ENCODE measurements at places on chromosomes 6 and 20. TPM values are rescaled to one million over a fixed set of nuclear protein-coding genes. Genes with fewer than 3 reads are reported as not detected.

DNA sequence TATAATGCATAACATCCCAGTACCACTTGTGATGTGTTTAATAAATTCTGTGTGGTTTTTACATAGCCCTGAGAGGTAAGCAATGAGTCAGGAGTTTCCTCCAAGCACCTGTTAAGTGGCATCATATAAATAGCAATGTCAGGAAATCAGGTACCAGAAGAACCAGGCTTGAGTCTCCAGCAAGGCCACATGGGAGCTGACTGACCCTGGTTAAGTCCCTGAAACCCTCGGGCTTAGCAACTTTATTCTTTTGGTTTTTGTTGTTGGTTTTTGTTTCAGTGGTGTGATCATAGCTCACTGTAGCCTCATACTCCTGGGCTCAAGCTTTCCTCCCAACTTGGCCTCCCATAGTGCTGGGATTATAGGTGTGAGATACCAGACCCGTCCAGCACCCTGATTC is 70.0 kb downstream of the PTPRT start:
- H3K4me3 ChIP-seq: no peak overlapping the region
- no peaks in the 10 kb centered on the region for H3K27me3 ChIP-seq
- no peaks in the 10 kb centered on the region for H3K4me1 ChIP-seq
- H3K27ac ChIP-seq: no peak overlapping the region

- no peaks in the 10 kb centered on the region for H3K27me3 ChIP-seq
- no peak for DNase-seq
- H3K4me3 ChIP-seq: no peak within 1 kb of the TSS
- no peaks in the 10 kb centered on the region for H3K4me1 ChIP-seq
These were observed at the start of gene WFDC8 for GRCh38 chr20:45579184-45579583. Gene WFDC8, minus strand, starts transcription at chr20:45579284. Its CDS starts 37 bp downstream, at chr20:45579247.

GRCh38 chr6:130467146-130468050 is 101.6 kb downstream of the TMEM200A start:
- H3K27me3 ChIP-seq: no peaks in the 10 kb centered on the region
- no peaks in the 10 kb centered on the region for H3K4me1 ChIP-seq
- DNase-seq: no peak
- no peaks in the 10 kb centered on the region for H3K36me3 ChIP-seq

- no peaks in the 10 kb centered on the region for H3K4me1 ChIP-seq
- no peaks in the 10 kb centered on the region for H3K36me3 ChIP-seq
- no peaks in the 10 kb centered on the region for H3K27me3 ChIP-seq
- H3K27ac ChIP-seq: no peak overlapping the region
- DNase-seq: no peak
These were observed 553.5 kb downstream of the PKHD1 start for GRCh38 chr6:51533962-51534361.

DNA sequence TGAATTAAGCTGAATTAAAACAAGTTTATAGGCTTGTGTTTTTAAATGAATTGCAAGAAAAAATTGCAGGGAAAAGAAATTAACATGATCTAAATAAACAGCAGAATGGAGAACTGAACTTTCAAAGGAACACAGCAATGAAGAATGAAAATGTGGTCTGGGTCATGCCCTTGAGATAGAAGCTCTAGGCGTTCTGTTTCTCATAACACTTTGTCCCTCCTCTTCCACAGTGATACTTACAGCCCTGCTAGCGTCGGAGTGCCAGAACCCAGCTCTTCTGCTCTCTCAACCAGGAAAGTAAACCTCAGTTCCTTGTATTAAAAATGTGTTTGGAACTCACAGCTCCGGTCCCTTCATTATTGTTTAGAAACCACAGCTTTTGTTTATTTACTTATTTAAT is 11.4 kb downstream of the HMGCLL1 start:
- DNase-seq: no peak
- H3K4me1 ChIP-seq: no peaks in the 10 kb centered on the region
- no peaks in the 10 kb centered on the region for H3K27me3 ChIP-seq
- no peak overlapping the region for H3K27ac ChIP-seq

DNA sequence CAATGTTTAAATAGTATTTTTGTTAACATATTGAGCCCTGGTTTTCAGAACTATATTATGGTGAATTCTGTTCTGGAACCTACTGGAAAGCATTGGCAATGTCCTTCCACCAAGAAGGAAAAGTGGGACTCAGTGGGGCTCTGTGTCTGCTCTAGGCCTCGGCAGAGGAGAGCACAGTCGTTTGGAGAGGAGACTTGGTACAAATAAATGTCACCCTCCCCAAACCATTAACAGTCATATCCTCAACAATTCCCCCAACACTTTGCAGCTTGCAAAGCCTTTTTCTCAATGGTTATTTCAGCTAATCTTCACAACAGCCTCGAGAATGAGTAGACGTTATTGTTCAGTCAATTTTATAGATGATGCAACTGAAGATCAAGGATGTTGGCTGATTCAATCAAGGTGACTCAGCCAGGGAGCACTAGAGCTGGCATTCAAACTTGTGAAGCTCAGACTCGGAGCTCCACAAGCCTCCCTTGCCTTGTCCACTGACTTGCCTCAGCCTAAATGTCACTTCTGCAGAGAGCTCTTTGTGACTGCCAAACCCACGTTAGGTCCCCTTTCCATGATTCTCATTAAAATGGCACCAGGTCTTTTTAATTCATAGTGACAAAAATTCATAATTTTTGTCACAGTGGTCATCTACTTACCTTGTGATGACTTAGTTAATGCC is 60.6 kb downstream of the TOX2 start:
- DNase-seq: no peak
- no peaks in the 10 kb centered on the region for H3K27me3 ChIP-seq
- H3K27ac ChIP-seq: no peak overlapping the region
- no peaks in the 10 kb centered on the region for H3K36me3 ChIP-seq

GRCh38 chr6:42314571-42315258 is 97.1 kb upstream of the MRPS10 start:
- no peak for DNase-seq
- H3K27ac ChIP-seq: no peak overlapping the region
- no peaks in the 10 kb centered on the region for H3K4me1 ChIP-seq
- no peak overlapping the region for H3K4me3 ChIP-seq

DNA sequence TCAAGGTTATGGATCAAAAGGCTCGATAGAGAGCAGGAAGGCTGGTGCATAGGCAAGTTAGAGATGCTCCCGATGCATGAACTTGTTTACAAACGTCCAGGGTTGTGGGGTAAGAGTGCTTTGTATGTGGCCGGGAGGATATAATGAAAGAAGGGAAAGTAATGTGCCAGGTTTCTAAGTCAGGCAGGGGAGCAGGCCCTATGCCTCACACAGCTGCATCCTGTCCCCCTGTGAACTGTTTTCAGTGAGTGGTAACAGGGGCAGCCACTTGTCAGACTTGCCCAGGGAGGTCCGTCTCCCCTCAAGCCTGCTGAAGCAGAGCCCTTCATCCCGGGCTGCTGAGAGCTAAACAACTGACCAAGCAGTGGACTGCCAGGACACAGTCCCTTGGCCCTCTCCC is 19.4 kb downstream of the KCNK5 start:
- no peaks in the 10 kb centered on the region for H3K36me3 ChIP-seq
- H3K27me3 ChIP-seq: no peaks in the 10 kb centered on the region
- peaks cover 93% of the 10 kb centered on the region for H3K4me1 ChIP-seq
- no peak overlapping the region for H3K4me3 ChIP-seq
- peak overlapping the region; percentile 69 for H3K27ac ChIP-seq

DNA sequence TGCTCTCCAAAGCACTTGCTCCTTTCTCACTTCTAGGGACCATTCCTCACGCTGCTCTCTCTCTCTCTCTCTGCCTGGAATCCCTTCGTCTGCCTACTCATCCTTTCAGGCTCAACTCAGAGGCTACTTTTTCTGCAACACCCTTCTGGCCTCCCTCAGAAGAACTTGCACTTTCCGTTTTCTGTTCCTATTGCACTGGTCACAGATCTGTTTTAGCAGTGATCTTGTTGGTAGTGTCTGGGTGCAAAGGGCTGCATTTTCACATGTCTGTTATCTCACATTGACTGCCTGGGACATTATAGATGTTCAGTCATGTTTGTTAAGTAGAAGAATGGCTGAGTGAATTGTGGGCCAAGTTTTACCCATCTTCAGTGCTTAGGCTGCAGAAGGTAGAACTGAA is 63.5 kb downstream of the RIN2 start:
- no peaks in the 10 kb centered on the region for H3K27me3 ChIP-seq
- DNase-seq: no peak
- H3K4me3 ChIP-seq: no peak overlapping the region
- no peaks in the 10 kb centered on the region for H3K36me3 ChIP-seq
- H3K27ac ChIP-seq: no peak overlapping the region

GRCh38 chr20:34222208-34222607 is 19.0 kb upstream of the ASIP start:
- H3K27me3 ChIP-seq: no peaks in the 10 kb centered on the region
- H3K4me1 ChIP-seq: no peaks in the 10 kb centered on the region
- no peak for DNase-seq
- no peak overlapping the region for H3K27ac ChIP-seq
- no peak overlapping the region for H3K4me3 ChIP-seq

- no peak overlapping the region for H3K27ac ChIP-seq
- DNase-seq: no peak
- H3K27me3 ChIP-seq: no peaks in the 10 kb centered on the region
- no peaks in the 10 kb centered on the region for H3K4me1 ChIP-seq
These were observed 211.7 kb downstream of the LMBRD1 start for GRCh38 chr6:69584913-69585729.

- peak overlapping the region; percentile 87 for H3K4me3 ChIP-seq
- H3K27ac ChIP-seq: peak overlapping the region; percentile 78
- no peaks in the 10 kb centered on the region for H3K27me3 ChIP-seq
- no peaks in the 10 kb centered on the region for H3K36me3 ChIP-seq
- H3K4me1 ChIP-seq: peaks cover 19% of the 10 kb centered on the region
These were observed 857 bp downstream of the TAP2 start for GRCh38 chr6:32837651-32838113.

DNA sequence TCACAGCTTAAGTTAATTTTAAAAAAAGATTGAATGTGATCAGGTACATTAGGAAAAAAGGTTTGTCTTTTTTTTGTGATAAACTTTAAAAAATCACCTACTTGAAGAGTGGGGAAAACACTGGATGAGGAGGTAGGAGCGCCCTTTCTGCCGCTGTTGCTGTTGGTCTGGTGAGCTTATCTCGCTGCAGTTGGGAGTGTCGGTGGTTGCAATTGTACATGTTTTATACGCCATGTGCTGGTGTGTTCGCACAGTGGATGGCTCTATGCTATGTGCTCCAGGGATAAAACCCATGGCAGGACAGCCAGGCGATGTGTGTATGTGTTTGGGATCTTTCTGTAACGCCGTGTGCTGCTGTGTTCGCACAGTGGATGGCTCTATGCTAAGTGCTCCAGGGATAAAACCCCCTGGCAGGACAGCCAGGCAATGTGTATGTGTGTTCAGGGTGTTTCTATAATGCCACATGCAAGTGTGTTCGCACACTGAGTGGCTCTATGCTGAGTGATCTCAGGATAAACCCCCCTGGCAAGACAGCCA is 1.7 kb downstream of the SLC22A3 start:
- no peaks in the 10 kb centered on the region for H3K27me3 ChIP-seq
- DNase-seq: no peak
- peak overlapping the region; percentile 75 for H3K4me3 ChIP-seq
- no peaks in the 10 kb centered on the region for H3K36me3 ChIP-seq
- peaks cover 16% of the 10 kb centered on the region for H3K4me1 ChIP-seq

GRCh38 chr6:84350397-84350796 is 123.0 kb upstream of the CEP162 start:
- DNase-seq: no peak
- H3K4me3 ChIP-seq: no peak overlapping the region
- H3K4me1 ChIP-seq: no peaks in the 10 kb centered on the region
- H3K36me3 ChIP-seq: no peaks in the 10 kb centered on the region
- no peak overlapping the region for H3K27ac ChIP-seq

TSHZ2 gene
- 7.6 TPM for polyA plus RNA-seq

HCK gene
- polyA plus RNA-seq: 1.8 TPM

CST3 gene
- 1,712 TPM for polyA plus RNA-seq

TRIM10 gene
- 0.29 TPM for polyA plus RNA-seq

PACSIN1 gene
- 0.03 TPM for polyA plus RNA-seq

BCAS1 gene
- 0.06 TPM for polyA plus RNA-seq

DOK5 gene
- polyA plus RNA-seq: 0.10 TPM

THBS2 gene
- polyA plus RNA-seq: 7.6 TPM

CLPSL1 gene
- polyA plus RNA-seq: not detected

LAMA4 gene
- 2.1 TPM for polyA plus RNA-seq

SYNDIG1 gene
- 0.05 TPM for polyA plus RNA-seq

LINC00237 gene
- polyA plus RNA-seq: not detected

All from liver (tissue), 10 donors.